ENCODE measurements at places on chromosomes 1 and 21. TPM values are rescaled to one million over a fixed set of nuclear protein-coding genes. Genes with fewer than 3 reads are reported as not detected.

Gene PTGS2
- total RNA-seq = not detected

Gene IQGAP3
- 10.5 TPM for total RNA-seq

Gene HMGCS2
- total RNA-seq = 0.49 TPM

Gene CLEC20A
- not detected for total RNA-seq

Gene PEX11B
- 31.1 TPM for total RNA-seq

Gene C1orf226
- not detected for total RNA-seq

Gene SLC19A1
- total RNA-seq = 49.7 TPM

Gene INPP5B
- 32.6 TPM for total RNA-seq

Gene CATSPERE
- not detected for total RNA-seq

Gene PIK3R3
- total RNA-seq = 27.0 TPM

Gene BSND
- not detected for total RNA-seq

Gene TRIM45
- total RNA-seq = 0.48 TPM

Gene CXADR
- 0.13 TPM for total RNA-seq

Gene UQCRHL
- total RNA-seq = 1.4 TPM

Gene CCDC190
- total RNA-seq = not detected

Gene PCP4L1
- total RNA-seq = 3.6 TPM

Gene RYR2
- total RNA-seq = not detected

Gene NIPAL3
- 5.7 TPM for total RNA-seq

Gene BMP8A
- total RNA-seq = not detected

Gene RAB25
- total RNA-seq = 0.36 TPM

Gene CA14
- not detected for total RNA-seq

Gene KIF26B
- total RNA-seq = 11.6 TPM

Gene SLC44A5
- total RNA-seq = not detected

Gene CLDN17
- total RNA-seq = not detected

Gene SPATC1L
- total RNA-seq = 9.5 TPM

Gene WDR64
- not detected for total RNA-seq

Gene KRTAP11-1
- total RNA-seq = not detected

Gene PDC
- total RNA-seq = not detected

Gene HCRTR1
- total RNA-seq = not detected

Gene ECE1
- total RNA-seq = 81.0 TPM

Gene SMPDL3B
- 1.9 TPM for total RNA-seq

Gene LMOD1
- 0.15 TPM for total RNA-seq

Gene HSF2BP
- 0.48 TPM for total RNA-seq

Gene STUM
- total RNA-seq = not detected

Gene F13B
- not detected for total RNA-seq

Gene CFAP141
- total RNA-seq = not detected

Gene ANGPTL7
- not detected for total RNA-seq

Gene FAM163A
- not detected for total RNA-seq

Gene LAMB3
- total RNA-seq = 0.31 TPM

Gene LZIC
- total RNA-seq = 14.0 TPM

Gene CYYR1
- 0.13 TPM for total RNA-seq

Gene RRP15
- total RNA-seq = 21.0 TPM

Gene CFHR5
- total RNA-seq = not detected

Gene ELAVL4
- total RNA-seq = not detected

Gene HOOK1
- total RNA-seq = 5.1 TPM

Gene CSF3R
- total RNA-seq = not detected

Gene LCE1A
- not detected for total RNA-seq

Gene PALMD
- not detected for total RNA-seq

Gene FAM177B
- not detected for total RNA-seq

Gene GBP3
- total RNA-seq = 2.4 TPM

Gene KLHDC9
- 3.3 TPM for total RNA-seq

Gene IGFN1
- not detected for total RNA-seq

Gene SPRR2F
- total RNA-seq = not detected

Gene PPFIA4
- 1.1 TPM for total RNA-seq

Measured in GM12878 (cell line).